Progenitor cell of endocrine pancreas (in vitro differentiated cells): ENCODE measurements at places on chromosomes 11 and 22. TPM values are rescaled to one million over a fixed set of nuclear protein-coding genes. Genes with fewer than 3 reads are reported as not detected.

DNA sequence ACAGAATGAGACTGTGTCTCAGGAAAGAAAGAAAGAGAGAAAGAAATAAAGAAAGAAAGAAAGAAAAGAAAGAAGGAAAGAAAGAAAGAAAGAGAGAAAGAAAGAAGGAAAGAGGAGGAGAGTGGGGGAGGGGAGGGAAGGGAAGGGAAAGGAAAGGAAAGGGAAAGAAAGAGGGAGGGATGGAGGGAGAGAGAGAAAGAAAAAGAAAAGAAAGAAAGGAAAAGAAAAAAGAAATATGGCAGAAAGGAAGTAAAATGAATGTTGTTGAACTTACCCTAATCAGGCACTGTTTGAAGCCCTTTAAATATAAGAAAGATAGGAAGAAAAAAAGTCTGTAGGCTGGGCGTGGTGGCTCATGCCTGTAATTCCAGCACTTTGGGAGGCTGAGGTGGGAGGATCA is 276.1 kb downstream of the INSC start:
- no peaks in the 10 kb centered on the region for H3K4me1 ChIP-seq
- no peak overlapping the region for H3K27ac ChIP-seq
- H3K4me3 ChIP-seq: no peak overlapping the region
- no peak for DNase-seq
- no peaks in the 10 kb centered on the region for H3K36me3 ChIP-seq

DNA sequence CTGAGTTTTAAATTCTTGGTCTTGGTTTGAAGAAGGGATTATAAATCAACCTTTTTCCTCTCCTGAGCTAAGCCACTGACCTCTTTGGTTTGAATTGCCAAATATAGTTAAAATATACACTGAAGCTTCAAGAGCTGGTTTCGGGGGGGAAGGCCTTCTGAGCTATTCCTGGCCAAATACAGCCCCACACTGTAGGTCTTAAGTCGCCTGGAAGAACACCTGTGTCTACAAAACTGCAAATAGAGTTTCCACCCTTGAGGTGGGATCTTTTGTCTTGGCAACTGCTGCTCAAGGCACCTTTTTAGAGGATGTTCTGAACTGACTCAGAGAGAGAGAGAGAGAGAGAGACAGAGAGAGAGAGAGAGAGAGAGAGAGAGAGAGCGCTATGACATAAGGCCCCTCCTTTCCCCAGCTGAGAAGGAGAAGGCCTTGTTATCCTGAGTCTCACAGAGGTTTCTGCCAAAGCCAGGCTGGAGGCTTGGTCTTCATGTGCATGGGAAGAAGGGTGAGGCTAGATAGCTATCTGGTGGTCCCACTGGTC is 5.5 kb downstream of the ADM start:
- peak overlapping the region; percentile 78 for H3K27ac ChIP-seq
- H3K27me3 ChIP-seq: peaks cover 58% of the 10 kb centered on the region
- no peak for DNase-seq
- H3K36me3 ChIP-seq: no peaks in the 10 kb centered on the region
- H3K4me1 ChIP-seq: peaks cover 15% of the 10 kb centered on the region
- no peak overlapping the region for H3K4me3 ChIP-seq

DNA sequence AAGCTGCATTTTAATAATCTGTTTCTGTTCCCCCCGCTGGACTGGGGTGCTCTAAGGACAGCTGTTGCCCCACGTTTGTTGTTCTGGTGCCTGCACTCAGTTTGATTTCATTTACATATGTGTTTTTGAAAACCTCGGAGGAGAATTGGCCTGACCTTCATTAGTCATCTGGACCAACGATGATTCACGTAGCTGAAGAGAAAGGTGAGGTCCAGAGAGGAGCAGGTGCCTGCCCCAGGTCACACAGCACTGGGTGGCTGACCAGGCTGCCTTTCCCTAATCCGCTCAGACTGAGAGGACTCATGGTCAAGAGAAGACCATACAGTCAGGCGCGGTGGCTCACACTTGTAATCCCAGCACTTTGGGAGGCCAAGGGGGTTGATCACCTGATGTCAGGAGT is 3.8 kb downstream of the CSDC2 start:
- H3K4me3 ChIP-seq: no peak overlapping the region
- DNase-seq: no peak
- no peaks in the 10 kb centered on the region for H3K36me3 ChIP-seq
- H3K4me1 ChIP-seq: peaks cover 11% of the 10 kb centered on the region
- H3K27me3 ChIP-seq: peaks cover 4% of the 10 kb centered on the region

Gene UBQLNL
- total RNA-seq: 0.53 and 0.79 TPM in 2 replicates
